Central memory CD8-positive, alpha-beta T cell (primary cell): ENCODE measurements at places on chromosomes 12 and 14.

DNA sequence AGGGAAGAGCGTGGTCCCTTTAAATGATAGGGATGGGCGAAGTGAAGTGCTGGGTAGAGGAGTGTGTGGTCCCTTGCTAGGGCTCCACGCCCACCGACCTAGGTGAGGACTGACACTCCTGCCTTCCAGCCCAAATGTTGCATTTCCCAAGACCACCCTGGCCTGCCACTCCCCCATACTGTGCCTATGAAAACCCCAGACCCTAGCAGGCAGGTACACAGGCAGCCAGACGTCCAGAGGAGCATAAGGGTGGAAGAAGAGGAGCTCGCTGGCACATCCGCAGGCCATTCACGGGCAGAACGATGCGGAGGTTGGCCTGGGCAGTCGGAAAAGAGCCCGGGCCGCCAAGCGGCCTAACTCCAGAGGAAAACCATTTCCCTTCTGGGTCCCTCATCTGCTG is 817 bp upstream of the IPO8 start:
- no peak for DNase-seq

DNA sequence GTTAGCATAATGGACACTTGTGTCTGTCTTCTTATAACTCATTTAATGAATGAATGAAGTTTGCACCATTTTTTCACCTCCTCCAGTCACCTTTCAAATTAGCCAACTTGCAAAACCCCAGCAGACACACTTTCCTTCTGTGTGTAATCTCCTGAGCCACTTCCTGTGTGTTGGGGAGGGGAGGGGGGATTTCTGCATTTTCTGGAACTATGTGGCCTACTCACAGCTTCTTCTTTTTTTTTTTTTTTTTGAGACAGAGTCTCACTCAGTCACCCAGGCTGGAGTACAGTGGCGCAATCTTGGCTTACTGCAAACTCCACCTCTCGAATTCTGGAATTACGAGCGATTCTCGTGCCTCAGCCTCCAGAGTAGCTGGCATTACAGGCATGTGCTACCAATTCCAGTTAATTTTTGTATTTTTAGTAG is 4.1 kb upstream of the SERPINA1 start:
- no peak for DNase-seq

- DNase-seq: no peak
Measured at GRCh38 chr14:66137081-66137480, 349.1 kb upstream of the CCDC196 start.

GRCh38 chr14:69055999-69056788 is 77.1 kb upstream of the ACTN1 start:
- no peak for DNase-seq

DNA sequence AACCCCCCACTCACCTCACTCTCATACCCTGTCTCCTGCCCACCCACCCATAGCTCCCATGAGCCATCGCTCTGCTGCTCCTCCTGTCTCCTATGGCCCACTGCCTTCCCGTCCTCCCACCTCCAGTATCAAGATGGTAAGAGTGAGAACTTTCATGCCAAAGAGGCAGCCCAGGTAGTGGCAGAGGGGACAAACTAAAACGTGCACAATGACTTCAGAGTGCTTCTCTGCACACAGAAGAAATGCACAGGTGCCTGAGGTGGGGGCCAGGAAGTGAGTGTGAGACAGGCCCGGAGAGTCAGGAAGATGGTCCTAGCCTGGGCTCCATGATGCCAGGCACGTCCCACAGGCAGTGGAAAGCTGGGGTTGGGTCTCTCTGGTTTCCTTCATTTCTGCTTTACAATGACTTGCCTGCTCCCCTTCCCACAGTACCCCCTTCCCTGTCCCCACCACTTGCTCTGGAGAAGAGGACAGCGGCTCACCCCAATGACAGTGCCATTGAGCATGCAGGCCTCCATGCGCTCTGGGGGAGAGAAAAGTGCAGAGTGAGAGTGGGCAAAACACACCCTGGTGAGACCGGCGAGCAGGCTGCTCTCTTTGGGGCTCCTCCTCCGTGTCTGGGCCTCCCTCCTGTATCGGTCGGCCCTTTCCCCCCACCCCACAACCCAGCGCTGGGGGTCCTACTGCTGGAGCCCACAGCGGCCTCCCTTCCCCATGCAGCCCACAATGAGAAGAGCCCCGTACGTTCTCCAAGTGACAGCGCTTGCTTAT is 22.8 kb upstream of the ANO2 start:
- no peak for DNase-seq

DNA sequence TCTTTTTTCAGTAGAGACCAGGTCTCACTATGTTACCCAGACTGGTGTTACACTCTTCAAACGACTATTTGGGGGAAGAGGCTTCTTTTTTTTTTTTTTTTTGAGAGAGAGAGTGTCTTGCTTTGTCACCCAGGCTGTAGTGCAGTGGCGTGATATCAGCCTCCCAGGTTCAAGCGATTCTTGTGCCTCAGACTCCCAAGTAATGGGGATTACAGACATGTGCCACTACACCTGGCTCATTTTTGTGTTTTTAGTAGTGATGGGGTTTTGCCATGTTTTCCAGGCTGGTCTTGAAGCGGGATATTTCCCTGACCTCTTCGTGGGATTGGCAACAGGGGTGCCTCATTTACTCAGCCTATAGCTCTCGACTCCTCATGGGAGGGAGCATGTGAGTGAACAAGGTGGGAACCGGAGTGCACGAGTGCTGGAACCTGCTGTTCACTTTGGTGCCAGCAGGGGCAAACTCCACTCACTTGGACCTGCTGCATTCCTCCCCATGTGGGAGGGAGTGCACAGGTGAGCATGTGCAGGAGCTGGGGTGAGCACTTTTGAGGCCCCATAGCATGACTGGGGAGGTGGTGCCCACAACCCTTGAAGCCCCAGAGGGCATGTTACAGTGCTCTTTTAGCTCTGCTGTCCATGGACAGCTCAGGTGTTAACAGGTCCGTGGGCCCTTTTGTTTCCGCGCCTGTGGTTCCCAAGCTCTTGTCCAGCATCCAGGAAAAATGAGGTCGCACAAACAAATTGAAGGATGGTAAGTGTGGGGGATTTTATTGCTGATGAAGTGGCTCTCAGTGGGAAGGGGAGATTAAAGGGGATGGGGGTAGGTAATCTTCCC is 79.1 kb upstream of the HECTD1 start:
- no peak for DNase-seq

DNA sequence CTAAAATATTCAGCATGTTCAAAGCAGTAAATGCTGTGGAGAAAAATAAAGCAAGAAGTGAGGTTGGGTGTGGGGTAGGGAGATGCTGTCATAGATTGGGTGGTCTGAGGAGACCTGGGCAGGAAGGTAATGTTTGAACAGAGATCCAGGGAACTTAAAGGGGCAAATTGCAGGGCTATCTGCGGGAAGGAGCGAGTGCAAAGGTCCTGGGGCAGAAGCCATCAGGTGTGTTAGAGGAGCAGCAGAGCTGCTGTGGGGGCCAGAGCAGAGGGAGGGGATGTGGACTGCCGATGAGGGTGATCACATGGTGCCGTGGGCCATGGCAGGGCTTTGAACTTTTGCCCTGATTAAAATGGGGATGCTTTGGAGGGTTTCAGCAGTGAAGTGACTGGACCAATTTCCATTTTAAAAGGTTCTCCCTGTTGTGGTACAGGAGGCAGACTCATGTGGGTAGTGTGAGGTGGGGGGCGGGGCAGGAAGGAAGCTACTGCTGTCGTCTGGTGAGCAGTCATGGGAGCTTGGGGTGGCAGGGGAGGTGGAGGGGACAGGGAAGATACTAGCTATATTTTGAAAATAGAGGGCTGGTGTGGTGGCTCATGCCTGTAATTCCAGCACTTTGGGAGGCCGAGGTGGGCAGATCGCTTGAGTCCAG is 145.0 kb downstream of the AACS start:
- no peak for DNase-seq

DNA sequence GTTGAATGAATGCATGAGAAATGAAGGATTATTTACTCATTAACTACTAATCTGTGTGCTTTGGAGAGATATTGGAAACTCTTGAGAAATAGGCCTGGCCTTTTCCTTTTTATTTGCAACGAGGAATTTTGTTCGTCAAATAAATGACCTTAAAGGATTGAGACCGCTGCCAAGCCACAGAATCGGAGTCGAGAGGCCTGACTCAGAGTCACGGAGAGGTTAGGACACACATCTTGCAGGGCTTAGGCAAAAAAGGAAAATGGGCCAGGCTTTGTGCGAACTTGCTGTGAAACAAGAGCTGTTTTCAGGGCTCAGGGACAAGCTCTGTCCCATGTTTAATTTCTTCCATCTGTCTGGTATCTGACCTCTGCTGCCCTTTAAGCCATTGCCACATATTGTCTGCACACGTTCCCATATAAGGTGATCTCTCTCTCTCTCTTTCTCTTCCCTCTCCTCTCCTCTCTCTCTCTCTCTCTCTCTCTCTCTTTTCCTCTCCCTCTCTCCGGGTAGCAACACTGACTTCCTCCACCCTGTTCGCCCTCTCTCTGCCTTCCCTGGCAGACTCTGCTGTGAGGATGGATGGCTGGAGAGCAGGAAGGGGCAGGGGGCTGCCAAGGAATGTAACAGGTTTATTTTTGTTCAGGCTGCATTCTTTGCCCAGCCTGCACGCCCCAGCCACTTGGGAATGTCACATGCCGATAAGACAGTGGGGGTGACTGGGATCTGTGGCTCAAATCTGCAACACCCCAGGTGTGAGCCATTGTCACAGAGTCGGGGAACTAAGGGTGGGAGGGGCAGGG is 14.9 kb upstream of the IFT81 start:
- no peak for DNase-seq

GRCh38 chr14:98733536-98733935 is 538.5 kb downstream of the BCL11B start:
- DNase-seq: no peak

GRCh38 chr12:40959041-40959440 is 229.1 kb upstream of the PDZRN4 start:
- DNase-seq: no peak

- DNase-seq: no peak
Measured at GRCh38 chr14:105690671-105691070, 164.3 kb downstream of the TMEM121 start.

- no peak for DNase-seq
Measured at GRCh38 chr12:130127532-130127911, 34.7 kb upstream of the FZD10 start.

GRCh38 chr14:55710506-55711041 is 130.6 kb downstream of the KTN1 start:
- no peak for DNase-seq

DNA sequence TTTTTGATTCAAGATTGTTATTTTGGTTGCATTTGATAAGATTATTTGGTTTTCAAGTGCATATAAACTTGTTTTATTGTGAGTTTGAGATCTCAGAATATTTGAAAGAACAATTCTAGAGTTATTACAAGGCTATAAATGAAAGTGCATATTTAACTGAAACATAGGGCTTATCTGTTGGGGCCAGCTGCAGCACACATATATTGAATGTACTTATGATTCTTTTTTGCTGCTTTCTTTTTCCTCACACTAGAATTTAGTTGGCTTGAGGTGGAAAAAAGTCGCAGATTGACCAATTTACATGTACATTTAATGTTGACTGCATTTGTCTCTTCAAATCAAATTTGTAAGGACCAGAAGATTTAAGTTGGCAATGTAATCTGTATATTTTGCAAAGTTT is 88.0 kb downstream of the PCNX1 start:
- no peak for DNase-seq

- DNase-seq: no peak
Measured at GRCh38 chr12:127052511-127053232, 1214.3 kb upstream of the TMEM132C start.
